ENCODE measurements at places on chromosomes 5 and 9.

DNA sequence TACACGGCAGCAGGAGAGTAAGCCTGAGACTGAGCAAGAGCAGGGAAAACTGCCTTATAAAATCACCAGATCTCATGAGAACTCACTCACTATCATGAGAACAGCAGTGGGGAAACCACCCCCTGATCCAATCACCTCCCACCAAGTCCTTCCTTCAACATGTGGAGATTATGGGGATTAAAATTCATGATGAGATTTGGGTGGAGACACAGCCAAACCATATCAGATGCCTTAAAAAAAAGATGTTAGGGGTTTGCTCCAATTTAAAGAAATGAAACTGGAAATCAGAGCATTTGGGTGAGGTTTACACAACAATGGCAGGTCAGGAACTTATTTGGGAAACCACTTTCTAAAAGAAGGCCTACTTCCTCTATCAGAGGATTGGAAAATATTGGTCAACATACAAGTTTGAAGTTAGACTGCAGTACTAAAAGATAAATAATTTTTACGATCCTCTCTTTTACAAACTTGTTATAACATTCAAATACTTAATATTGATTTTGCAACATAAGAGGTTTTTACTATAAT lies 105.1 kb downstream of the FBN2 start:
- no peak for DNase-seq

- peak; percentile 37 for DNase-seq
These were observed at the start of gene EIF4EBP3 for GRCh38 chr5:140547508-140548299. TSS of gene EIF4EBP3 (plus strand) at chr5:140547662. CDS start at chr5:140547738, 76 bp downstream.

GRCh38 chr9:4422495-4422894 lies 67.8 kb upstream of the SLC1A1 start:
- no peak for DNase-seq

DNA sequence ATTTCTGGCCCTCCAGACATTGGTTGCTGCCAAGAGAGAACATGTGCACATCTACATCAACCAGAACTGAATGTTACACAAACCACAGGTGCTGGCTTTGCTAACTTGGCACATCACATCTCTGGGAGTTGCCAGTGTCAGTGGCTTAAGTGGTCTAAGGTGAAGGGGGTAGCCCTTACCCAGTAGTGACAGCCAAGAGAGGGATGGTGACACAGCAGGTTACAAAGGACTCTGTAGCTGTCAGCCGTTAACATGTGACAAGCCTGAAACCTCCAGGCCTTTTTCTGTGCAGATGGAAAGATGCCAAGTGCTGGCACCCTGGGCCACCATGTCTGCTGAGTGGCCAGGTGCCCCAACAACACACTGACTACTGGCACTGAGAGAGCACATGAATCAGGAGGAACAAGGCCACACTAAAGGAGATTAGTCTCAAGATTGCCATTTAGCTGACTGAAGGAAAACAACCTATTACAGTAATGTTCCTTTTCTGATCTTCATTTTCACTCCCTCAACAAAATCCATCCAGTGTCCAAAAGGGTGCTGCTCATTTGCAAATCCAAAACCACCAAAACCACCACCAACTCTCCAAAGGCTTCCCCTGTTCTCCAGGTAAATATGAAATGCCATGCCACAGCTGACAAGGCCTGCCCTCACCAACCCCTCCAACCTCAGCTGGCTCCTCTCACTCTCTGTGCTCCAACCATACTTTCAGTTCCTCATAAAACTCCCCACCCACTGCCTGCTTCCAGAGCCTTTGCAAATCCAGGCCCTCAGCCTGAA lies 20.2 kb downstream of the SIL1 start:
- DNase-seq = no peak

- DNase-seq = no peak
These were observed 71.0 kb upstream of the IL7R start for GRCh38 chr5:35785601-35786085.

- no peak for DNase-seq
These were observed 114.4 kb downstream of the GADD45G start for GRCh38 chr9:89719202-89719601.

- DNase-seq = no peak
These were observed 4.8 kb upstream of the NOTCH1 start for GRCh38 chr9:136550439-136551289.

DNA sequence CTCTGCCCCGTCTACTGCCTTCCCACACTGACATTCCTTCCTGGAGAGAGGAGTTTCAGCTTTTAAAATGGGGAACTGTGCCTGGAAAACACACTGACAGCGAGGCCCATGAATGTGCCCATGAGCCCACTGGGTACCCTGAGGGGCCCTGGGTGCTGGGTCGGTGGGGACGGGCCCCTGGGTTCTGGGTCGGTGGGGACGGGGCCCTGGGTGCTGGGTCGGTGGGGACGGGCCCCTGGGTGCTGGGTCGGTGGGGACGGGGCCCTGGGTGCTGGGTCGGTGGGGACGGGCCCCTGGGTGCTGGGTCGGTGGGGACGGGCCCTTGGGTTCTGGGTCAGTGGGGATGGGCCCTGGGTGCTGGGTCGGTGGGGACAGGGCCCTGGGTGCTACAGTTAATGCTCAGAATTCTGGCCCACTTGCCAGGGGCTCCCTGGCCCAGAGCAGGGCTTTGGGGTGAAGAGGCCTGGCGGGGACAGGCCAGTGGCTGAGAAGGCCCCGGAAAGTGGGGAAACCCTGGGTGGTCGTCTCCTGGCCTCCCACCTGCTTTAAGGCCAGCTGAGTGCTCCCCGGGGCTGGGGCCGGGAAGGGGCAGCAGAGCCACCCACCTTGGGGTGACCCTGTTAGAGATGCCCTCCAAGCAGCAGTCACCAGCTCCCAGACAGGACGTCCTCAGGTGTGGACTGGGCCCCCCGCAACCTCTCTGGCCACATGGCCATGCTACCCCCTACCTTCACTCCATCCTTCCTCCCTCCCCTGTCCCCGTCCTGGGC lies 2.5 kb downstream of the GPSM1 start:
- DNase-seq = no peak

DNA sequence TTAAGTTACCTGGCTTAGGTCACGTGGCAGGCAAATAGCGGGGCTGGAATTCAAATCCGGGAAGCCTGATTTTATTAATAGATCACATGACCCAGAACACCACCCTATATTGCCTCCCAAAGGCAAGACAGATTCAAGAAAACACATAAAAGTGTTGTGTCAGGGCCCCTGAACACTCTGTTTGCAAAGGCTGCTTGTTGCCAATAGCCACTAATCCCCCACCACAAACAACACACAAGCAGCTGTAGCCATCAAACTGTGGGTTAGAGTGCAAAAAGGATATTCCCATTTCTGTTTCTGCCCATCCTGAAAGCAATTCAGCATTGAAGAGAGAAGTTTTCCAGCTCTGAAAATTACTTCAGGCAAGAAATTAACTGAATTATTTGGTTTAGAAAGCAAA lies 358.9 kb upstream of the RFX3 start:
- DNase-seq = no peak

- DNase-seq = no peak
These were observed 31.4 kb downstream of the ANKRD33B start for GRCh38 chr5:10595293-10595671.

Data from SK-N-DZ (cell line).